ENCODE measurements at places on chromosomes 11 and 22.

DNA sequence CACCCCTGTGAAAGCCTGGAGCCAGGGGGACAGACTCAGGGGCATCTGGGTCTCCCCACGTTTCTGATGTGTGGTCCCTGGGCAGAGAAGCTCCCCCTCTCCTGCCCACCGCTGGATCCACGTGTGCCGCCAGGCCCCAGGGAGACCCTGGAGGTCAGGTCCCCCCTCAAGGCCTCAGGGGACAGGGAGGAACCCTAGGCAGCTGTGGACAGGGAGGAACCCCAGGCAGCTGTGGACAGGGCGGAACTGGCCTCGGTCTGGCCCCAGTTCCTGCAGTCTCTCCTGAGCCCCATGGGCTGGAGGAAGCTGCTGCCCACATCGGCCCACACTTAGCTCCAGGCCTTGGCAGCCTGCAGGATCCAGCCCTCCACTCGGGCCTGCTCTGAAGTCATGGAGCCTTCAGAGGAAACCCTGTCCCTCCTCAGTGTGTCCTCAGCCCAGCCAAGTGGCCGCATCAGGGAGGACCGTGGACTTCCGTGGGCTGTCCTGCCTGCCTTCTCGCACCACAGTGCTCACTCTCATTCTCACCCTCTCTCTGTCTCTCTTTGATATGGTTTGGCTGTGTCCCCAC is 127.7 kb downstream of the BRD1 start:
- no peak for DNase-seq

DNA sequence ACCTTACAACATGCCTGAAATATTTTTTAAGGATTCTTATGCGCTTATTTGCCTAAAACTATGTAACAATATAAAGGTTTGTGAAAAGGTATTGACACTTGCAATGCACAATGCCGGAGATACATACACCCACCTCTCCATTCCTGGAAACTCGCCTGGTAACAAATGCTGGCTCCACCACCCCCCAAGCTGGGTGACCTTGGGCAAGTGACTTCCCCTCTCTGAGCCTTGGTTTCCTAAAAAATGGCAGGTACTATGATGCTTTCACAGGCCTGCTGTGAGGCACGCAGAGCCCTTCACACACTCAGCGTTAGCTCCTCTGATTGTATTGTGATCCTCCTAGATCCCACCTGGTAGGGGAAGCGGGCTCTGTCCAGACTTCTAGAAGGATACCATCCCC is 2.3 kb downstream of the GAL3ST1 start:
- no peak for DNase-seq

DNA sequence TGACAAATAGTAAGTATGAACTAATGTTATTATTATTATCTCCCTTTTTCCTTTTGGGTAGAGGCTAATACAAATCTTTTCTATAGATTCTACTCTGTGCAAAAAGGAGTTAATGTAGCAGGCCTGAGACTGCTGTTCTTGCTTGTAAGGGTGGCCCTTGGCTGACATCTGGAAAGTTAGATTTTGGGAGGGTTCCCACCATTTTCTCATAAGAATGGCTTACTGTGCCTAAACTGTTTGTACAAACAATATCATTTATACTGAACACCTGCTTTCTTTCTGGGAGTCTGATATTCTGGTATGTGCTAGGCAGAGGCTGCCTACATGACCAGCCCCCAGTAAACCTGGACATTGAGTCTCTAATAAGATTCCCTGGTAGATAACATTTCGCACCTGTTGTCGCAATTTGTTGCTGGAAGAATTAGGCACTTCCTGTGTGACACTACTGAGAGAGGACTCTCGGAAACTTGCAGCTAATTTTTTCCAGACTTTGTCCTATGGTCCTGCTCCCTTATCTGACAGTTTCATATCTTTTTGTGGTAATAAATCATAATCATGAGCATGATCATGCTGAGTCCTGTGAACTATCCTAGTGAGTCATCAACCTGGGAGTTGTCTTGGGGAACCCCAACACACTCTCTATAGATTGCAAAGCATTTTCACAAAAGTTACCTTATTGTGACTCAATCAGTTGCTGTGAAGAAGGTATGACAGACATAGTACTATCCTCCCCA is 257.7 kb upstream of the CCDC90B start:
- DNase-seq = no peak

GRCh38 chr11:122775675-122776271 is 62.5 kb upstream of the CRTAM start:
- no peak for DNase-seq

GRCh38 chr11:88739524-88739923 is 326.3 kb downstream of the GRM5 start:
- no peak for DNase-seq

DNA sequence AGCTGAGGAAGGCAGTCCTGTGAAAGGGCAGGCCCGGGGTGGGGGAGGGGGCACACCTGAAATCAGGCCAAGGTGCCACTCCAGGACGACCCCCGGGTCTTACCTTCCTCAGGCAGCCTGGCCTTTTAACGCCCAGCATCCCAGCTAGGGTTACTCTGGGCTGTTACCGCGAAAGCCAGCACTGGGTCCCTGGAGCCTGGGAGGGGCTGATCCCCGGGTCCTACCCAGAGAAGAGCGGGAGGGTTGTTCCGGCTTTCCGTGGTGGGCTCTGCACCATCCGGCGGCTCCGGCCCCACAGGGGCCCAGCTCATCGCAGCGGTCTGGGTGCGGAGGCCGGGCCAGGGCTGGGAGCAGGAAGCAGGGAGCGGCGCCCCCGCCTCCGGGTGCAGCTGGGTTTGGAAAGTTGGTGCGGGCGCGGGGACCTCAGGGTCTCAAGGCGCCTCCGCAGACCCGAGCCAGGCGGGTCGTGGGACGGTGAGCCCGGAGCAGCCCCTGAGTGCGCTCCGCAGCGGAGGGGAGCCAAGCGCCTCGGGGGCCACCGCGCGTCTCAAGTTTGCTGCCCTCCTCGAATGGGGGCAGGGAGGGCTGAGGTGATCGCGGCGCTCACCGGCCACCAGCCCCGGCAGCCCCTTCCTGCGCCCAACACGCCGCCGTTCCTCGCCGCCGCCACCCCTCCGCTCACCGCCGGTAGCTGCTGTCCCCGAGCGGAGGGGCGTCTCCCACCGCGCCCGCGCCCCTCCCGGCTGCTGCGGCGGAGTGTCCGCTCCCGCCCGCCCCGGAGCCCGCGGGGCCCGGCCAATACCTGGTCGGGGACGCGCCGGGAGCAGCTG is 831 bp downstream of the CHST1 start:
- no peak for DNase-seq

DNA sequence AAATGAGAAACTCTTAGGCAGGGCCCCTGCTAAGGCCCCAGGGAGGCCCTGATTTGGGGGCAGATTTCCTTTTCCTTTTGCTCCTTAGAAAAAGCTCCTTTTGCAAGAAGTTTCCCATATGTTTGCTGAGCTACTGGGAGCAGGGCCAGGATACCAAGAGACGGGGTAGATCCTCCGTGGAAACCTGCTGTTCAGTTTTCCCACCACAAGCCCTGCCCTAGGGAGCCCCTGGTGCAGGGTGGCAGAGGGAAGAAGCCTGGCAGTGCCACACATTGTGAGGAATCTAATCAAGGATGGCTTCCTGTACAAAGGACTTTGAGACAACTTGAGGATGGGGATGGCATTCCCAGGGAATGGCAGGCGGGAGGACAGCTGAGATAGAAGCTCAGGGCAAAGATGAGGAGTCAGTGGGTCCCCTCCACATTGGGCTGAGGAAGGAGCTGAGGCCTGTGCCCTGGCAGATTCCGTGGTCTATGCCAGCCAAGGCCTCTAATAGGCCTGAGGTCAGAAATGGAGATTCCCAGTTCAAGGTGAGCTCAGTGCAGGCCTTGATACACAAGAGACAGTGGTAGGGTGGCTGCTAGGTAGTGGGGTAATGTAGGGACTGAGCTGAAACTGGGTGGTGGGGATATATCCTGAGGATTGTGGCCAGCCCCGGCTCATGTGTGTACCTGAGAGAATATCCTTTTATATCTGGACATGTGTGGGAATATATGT is 15.0 kb downstream of the TUB start:
- no peak for DNase-seq

DNA sequence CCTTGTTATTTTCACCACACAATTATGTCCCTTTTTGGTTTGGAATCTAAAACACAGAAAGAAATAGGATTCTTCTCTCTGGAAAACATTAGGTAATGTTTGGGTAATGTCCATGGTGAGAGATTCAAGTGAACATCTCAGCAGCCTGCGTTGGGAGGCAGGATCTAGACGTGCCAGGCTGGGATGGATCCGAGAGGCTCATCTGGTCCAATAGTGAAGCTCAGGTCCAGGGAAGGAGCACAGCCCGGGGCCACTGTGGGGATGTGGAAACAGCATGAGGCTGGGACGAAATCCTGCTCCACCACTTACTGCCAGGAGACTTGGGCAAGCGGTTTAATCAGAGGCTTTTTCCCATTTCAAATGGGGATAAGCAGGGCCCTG is 109.9 kb downstream of the CSNK2A3 start:
- DNase-seq = no peak

- peak; percentile 30 for DNase-seq
Observed at GRCh38 chr22:50481440-50482106, at the start of gene ADM2. ADM2 (plus strand) TSS chr22:50481543; CDS start chr22:50481848, 305 bp downstream.

GRCh38 chr22:46846832-46847355 is 84.4 kb downstream of the TBC1D22A start:
- DNase-seq = no peak

DNA sequence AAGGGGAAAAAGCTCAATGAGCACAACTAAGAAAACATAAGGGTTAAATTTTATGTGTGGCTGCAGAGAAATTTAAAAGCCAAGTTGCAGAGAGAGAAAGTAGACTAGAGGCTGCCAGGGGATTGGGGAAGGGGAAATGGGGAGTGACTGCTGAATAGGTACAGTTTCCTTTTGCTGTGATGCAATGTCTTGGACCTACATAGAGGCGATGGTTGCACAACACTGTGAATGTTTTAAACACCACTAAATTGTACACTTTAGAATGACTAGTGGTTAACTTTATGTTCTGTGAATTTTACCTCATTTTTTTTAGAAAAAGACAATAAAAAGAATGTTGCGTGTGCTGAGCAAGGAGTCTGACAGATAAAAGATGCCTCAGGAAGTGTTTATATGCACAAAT is 36.5 kb downstream of the TENM4 start:
- DNase-seq = no peak

GRCh38 chr11:63907063-63907462 is 9.9 kb downstream of the RCOR2 start:
- DNase-seq = no peak

DNA sequence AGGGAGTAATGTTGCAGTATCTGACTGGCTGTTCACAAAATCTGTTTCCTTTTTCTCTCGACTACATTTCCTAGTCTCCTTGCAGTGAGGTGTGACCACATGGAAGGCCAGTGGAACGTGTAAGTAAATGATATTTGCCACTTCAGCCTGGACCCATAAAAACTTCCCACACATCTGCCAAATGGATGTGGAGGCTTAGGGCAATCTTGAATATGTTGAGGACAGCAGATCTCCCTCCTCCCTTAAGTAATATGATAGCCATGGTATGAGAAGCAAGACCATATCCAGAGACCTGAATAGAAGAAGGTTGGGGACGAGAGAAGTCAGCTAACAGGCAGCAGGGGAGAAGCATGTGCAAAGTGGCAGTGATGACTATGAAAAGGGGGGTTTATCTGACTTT is 33.0 kb upstream of the C11orf87 start:
- DNase-seq = no peak

DNA sequence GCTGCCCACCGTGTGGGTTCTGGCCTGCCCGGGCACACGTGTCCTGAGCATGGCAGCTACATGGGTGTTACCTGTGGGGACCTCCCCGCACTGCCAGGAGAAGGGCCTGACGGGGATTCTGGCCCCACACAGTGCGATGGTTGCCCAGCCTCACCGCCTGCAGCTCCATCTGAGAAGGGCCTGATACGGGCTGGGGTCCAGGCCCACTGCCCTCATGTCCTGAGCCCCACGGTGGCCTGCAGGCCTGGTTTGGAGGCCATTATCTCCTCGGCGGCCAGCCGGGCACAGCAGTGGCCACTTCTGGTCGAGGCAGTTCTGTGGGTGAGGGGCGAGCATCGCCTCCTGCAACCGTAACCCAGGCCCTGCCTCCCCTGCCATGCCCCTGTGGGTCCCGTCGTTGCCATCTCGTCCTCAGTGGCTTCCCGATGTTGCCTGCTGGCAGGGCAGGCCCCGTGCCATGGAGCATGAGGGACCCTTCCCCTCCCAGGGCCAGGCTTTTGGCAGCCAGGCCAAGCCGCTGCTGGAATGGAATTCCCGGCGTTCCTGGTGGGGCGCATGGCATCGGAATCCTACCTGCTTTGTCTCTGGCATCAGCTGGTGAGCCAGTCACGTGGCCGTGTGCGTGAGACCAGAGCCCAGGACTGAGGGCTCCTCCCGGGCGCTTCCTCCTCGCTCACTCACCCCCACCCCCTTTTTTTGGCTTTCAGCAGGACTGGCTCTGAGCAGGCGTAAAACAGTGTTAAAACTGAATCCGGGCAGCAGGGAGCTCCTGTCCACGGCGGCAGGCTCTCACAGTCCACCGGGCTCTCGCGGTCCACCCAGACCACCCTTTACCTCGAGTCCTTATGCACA is 71.9 kb upstream of the PPARA start:
- DNase-seq = no peak

DNA sequence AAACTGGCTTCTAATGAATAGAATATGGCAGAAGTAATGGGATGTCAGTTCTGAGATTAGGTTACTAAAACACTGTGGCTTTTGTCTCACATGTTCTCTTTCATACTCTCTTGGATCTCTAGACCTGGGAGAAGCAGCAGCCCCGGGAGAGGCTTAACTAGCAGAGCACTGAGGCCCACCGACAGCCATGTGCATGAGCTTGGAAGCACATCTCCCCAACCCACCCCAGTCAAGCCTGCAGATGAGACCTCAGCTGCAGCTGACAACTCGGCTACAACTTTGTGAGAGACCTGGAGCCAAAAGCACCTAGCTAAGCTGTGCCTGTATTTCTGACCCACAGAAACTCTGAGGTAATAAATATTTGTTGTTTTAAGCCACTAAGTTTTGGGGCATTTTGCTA is 100.8 kb downstream of the TRIM29 start:
- no peak for DNase-seq

DNA sequence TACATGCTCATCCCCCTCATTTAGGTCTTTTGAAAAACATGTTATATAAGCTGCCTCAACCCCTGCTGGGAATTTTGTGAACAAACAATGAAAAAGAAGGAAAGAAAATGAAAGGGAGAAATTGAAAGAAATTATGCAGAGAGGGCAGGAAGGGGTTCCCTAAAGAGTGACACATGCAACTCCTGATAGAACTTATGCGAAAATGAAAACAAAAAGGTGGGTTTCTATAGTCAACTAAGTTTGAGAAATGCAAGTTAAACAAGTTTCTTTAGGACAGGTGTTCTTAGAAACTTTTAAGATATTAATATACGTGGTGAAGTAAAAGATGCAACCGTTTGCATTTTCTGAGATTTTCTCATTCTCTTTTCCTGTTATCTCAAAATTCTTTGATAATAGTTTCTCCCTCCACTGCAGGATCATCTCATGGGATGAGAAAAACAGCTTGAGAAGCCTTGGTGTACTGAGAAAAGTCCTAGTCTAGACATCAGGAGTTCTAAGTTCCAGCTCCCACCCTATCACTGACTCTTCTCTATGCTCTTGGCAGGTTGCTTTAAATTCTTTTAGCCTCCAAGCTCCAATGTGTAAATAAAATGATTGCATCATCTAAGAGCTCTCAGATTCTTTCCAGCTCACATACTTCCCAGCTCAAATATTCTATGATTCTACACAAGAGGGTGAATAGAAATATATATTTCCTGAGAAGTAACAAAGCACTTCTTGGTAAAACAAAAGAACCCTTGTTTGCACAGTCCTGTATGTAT is 109.2 kb downstream of the FAM76B start:
- no peak for DNase-seq

Data from activated CD4-positive, alpha-beta T cell treated with anti-CD3 and anti-CD28 coated beads, Interleukin-2, amount 50 U/mL, for 24 hours (primary cell).